ENCODE measurements at places on chromosomes 1 and 21.

DNA sequence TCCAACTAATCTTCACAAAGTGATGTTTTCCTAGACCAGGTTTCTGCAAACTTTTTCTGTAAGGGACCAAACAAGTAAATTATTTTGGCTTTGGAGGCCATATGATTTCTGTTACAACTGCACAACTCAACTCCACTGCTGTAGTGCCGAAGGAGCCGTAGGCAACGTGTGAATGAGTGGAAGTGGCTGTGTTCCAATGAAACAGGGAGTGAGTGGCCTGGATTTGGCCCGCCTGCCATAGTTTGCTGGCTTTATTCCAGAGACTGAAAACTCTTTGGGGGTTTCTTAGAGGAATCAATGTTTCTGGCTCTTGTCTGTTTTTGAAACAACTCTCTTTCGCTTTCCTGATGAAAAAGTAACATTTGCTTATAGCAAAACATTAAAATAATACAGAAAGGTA is 12.6 kb upstream of the ACTL8 start:
- DNase-seq = no peak

GRCh38 chr1:109620401-109620791 is 759 bp downstream of the AMPD2 start:
- DNase-seq = peak; percentile 43

DNA sequence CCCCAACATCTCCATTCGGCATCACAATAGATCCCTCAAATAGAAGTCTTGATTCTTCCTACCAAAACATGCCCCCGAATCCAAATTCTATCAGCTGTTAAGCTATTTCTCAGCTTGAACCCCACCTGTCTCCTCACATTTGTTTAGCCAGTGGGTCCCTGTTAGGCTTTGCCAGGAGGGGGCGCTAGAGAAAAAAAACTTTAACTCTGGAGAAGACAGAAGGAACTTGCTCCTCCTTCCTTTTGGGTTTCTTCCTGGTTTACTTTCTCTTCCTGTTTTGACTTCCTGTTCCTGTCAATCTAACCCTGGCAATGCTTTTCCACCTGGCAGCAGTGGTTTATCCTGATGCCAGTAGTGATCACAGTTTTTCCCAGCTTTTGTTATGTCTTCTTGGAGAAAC is 95.6 kb upstream of the KCNK1 start:
- peak; percentile 2 for DNase-seq

GRCh38 chr1:231315887-231316286 is 21.8 kb downstream of the EXOC8 start:
- DNase-seq = no peak

DNA sequence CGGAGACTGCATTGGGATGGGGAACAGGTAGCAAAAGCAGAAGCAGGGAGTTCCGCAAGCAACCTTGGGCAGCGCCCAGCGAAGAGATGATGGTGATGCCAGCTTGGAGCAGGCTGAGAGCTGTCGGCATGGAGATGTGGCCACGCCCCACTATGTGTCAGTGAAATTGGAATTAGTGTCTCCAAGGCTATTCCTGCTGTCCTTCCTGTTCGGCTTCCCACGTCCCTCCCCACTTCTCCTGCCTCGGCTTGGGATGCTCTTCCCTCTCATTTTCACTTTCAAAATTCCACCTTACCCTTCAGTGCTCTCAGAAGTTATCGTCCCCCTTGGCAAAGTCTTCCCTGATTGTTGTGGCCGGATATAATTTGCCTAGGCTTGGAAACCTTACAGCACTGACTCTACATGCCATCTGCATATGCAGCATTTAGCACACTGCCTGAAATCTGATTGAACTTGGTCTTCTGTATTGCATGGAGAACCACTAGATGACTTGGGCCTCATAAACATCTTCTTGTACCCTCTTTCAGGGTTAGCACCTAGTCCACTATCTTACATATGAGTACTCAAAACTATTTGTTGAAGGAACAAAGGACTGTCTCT is 270.7 kb upstream of the RUNX1 start:
- DNase-seq = no peak

DNA sequence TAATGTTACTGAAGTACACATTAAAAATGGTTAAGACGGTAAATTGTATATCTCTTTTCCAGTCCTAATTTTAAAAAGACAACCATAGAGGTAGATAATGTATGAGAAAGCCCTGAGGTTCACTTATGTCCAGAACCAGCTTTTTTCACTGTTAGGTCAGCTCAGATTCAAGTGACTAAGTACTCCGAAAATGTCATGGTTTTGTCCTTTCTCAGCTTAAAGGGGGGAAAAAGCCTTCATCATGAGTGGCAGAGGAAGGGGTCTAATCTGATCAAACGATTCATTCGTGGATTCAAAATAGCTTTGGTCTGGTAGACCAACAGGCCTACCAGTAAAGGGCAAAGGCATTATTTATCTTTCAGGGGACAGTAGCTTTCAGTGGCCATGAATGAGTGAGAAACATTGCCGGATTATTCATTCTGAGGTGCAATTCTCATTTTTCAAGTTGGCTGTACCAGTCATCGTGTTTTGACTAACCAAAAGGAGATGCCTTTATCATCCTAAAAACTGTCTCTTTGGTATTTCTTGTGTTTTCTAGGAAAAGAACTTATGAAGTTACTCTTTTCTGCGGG is 208.4 kb downstream of the HHIPL2 start:
- no peak for DNase-seq

- DNase-seq = no peak
These were observed 789 bp upstream of the S100A14 start for GRCh38 chr1:153616917-153617311.

DNA sequence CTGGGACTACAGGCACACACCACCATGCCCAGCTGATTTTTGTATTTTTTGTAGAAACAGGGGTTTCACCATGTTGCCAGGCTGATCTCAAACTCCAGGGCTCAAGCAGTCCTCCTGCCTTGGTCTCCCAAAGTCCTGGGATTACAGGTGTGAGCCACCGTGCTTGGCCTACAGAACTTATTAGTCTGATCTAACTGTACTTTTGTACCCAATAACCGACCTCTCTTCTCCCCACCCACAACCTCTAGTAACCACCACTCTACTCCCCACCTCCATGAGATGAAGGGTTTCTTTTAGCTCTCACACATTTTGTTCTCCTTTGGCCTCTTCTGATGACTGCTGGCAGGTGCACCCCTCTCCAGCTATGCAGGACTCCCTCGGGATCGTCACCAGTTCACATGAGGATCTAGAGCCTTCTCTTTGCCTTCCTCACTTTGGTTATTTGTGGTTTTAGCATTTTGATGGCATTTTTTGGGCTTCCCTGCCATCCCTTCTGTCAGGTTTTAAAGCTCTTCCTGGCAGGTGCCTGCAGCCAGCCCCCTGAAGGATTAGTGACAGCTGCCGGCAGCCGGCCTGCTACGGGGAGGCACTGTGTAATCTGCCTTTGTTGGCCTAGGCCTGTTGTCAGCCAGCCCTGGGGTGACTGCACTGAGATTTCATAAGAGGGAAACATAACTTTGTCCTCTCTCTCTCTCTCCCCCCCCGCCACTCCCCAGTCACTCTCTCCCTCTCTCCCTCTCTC is 99.8 kb upstream of the ATP1A1 start:
- DNase-seq = no peak

DNA sequence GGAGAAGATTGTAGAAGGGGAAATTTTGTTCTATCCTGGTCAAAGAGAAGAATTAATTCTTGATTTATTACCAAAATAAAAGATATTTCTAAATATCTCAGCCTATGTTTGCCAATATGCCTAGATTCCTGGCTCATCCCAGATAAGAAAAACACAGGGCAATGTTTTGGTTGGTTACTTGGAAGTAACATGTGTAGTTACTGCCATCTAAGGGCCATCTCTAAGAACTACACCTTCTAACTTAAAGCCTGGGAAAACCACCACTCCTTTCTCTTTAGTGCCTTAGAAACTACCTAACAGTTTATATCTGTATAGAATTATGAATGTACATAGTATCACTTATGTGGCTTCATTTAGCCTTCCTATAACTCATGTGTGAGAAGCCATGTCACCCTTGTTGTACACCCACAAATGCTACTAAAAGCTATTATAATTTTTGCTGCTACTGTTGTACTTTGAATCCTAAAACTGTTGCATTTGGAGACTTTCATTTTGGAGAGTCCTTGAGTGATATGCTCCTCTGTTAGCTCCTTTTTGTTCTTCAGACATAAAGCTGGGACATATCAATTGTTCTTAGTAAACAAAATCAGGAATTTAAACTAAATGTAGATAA is 4.5 kb downstream of the AIM2 start:
- DNase-seq = peak; percentile 29

DNA sequence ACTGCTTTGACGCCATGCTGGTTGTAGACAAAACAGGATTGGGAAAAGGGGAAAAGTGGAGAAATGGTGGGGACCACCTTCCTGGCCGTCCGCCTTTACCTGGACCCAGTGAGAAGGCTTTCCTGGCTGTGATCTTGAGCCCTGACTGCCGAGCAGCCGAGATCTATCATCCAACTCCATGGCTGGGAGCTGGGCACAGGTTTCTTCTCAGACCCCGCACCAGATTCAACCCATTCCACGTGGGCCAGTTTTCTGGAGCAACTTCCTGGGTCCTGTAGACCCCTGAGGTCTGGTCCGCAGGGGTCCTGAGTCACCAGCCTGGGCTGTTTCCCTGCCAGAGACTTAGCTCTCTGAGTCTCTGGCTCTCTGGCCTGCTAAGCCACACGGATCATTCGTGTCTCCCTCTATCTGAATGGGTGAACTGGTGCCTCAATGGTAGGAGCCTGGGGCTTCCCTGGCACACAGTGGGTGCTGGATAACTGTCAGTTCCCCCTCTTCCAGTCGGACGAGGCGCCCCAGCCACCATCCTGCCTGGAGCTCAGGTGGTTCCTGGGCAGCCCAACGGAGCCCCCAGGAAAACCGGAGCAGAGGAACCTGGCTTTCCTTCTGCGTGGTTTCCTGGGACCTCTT is 4.5 kb upstream of the NPHP4 start:
- DNase-seq = no peak

- DNase-seq = peak; percentile 55
These were observed 16.1 kb upstream of the LRRC8D start for GRCh38 chr1:89804642-89805237.

GRCh38 chr1:87179851-87180519 is 148.7 kb upstream of the LMO4 start:
- DNase-seq = no peak

- DNase-seq = no peak
These were observed 43.5 kb upstream of the SCCPDH start for GRCh38 chr1:246680696-246681130.

- no peak for DNase-seq
These were observed 44.5 kb upstream of the SMYD2 start for GRCh38 chr1:214236477-214236876.

GRCh38 chr21:45131537-45131999 is 57.2 kb downstream of the ADARB1 start:
- DNase-seq = no peak

GRCh38 chr1:40477678-40478053 is 576 bp downstream of the ZFP69 start:
- DNase-seq = peak; percentile 90

- DNase-seq = no peak
These were observed 153.4 kb downstream of the ETS2 start for GRCh38 chr21:38958940-38959691.

DNA sequence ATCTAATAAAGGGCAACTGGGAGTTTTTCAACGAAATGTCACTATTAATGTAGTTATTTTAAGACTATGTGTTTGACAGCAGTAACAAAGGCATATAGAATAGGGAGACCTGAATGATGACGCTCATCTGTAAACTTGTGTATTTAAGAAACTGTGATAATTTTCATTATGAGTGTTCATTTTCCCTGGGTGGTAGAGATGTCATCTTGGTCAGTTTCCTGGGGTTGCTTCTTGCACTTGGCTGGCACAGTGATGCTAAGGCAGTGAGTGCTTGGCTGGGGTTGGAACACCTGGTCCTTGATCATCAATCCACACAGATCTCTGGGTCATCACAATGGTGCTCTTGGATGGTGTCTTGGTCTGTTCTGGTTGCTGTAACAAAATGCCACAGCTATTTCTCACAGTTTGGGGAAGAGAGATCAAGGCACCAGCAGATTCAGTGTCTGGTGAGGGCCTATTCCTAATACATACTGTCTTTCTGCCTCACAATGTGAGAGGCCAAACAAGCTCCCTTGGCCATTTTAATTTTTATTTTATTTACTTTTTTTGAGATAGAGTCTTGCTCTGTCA is 7.9 kb upstream of the SMYD2 start:
- DNase-seq = no peak

DNA sequence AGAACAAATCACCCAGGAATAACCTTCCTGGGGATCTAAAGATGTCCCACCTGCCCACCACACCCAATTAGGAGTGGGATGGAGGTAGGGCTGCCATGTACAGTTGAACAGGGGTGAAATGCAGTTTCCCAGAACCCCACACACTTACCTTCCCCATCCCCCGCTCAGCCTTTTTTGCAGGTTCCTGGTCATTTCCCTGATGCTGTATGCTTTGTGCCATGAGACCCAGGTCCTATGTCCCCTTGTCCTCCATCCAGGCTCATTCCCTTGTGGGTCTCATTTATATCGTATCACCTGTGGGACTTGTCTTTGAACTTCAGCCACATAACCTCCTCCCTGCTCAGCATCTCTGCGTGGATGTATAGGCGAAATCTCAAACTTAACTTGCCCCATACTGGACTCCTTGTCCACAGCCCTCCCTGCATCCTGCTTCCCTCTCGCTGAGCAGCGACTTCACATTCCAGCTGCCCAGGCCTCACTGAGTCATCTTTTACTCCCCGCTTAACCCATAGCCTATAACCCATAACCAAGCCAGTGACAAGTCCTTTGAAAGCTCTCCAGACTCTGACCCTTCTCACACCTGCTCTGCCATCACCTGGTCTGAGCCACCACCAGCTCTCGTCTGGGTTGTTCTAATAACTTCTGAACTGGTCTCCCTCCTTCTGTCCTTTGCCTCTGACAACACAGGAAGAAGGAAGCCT is 4.7 kb downstream of the LDLRAD2 start:
- no peak for DNase-seq

DNA sequence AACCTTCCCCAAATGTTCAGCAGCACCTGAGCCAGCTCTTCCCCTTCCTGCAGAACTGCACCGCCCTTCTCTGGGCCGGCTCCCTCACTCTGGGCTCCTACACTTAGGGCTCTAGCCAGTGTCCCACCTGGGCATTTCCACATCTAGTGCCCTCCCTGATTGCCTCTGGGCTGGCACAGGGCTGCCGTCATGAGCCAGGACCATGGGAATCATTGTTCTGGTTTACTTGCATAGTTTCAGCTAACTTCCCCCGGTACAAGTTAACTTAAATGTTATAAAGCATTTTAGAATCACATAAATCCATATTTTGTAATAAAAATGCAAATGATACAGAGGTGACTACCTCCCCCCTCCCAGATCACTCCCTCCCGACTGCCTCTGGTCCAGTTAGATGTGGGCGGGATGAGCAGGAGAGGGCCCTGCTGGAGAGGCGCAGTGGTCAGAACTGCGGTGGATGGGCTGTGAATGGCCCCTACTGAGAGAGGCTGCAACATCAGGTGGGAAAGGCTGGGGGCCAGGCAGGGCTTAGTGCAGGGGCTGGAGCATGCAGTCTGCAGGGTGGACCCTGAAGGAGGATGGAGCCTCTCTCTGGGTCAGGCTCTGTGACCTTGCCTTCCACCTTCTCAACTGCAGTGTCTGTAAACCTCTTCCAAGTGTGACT is 371.4 kb upstream of the C1orf174 start:
- DNase-seq = no peak

All from NCI-H748 treated with DMSO at 0.1 percent for 48 hours (cell line).